ENCODE measurements at places on chromosomes 1 and 21.

DNA sequence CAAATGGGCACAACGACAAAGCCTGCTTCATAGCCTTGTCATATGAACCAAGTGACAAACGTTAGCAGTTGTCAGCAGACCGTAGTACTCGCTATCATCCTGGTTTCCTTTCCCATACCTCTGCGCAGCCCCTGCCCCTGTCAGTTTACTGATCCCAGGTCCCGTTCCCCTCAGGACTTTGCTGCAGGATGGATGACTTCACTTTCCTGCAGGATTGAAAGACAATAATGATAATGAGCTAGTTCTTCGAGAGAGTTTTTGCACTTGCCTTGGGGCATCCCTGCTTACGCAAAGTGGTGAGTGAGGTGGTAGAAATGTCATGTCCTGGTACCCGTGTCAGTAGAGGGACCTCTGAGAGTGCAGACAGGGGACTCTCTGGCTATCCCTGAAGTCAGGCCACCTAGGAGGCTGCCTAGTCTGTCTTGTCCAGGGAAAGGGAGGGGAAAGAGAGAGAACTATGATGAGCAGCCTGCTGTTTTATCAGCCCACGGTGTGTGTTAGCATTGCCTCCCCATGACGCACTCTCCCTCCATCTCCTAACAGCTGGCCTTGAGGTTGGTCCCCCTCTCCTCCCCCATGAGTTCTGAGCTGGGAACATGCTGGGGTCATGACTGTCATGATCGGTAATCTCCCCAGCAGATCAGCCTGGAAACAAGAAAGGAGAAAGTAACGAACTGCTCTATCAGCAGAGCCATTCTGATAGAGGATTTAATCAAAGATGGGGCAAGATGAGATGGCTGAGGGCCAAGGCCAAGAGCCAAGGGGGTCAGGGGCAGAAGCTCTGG lies 53.7 kb downstream of the ELK4 start:
- DNase-seq = no peak

- no peak for DNase-seq
These were observed 22.3 kb upstream of the HSPA13 start for GRCh38 chr21:14405225-14405624.

DNA sequence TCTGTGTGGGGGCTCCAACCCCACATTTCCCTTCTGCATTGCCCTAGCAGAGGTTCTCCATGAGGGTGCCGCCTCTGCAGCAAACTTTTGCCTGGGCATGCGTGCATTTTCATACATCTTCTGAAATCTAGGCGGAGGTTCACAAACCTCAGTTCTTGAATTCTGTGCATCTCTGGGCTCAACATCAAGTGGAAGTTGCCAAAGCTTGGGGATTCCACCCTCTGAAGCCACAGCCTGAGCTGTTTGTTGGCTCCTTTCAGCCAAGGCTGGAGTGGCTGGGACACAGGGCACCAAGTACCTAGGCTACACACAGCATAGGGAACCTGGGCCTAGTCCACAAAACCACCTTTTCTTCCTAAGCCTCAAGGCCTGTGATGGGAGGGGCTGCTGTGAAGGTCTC lies 235.3 kb downstream of the PDE4B start:
- DNase-seq = no peak

DNA sequence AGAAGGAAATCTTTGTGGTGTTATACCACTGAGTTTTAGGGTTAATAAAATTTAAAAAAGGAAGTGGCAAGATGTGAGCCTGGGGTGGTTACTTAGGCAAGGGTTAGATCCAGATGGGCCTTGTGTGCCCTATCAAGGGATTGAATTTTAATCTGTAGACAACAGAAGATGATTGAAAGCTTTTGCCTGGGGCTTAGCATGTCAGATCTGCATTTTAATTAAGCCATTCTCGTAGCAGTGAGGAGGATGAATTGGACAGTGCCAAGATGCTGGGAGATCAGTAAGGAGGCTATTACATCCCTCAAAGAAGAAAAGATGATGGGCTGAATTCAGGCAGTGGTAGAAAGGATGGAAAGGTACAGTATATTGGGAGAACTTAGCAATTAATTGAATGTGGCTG lies 42.3 kb downstream of the HMGB4 start:
- DNase-seq = no peak

DNA sequence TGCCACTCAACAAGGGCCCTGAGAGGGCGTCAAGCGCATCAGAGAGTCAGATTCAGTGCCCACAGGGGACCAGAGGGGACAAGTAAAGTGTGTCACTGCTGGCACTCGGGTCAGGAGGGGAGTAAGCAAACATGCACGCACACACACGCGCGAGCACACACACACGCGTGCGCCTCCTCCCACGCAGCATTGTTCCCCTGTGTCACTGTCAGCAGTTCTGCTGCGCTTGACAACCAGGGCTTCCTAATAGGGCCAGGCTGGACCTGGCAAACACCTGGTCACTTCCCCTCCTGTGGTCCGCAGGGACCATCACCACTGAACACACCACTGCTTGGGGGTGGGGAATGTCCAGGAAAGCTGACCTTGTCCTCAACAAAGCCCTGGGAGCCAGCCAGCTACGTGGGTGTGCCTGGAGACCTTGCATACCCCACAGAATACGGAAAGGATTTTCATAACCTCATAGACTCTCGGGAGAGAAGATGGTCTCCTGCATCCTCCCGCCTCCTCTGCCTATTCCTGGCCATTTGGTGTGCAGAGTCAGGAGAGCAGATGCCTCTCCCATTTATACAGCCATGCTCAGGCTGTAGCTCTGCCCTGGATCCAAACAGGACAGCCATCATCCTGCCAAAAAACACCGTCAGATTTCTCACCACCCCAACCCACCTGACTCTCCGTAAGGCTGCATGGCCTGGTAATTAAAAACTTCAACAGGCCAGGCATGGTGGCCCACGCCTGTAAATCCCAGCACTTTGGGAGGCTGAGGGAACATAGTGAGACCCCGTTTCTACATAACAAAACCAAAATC lies 73.2 kb downstream of the SSBP3 start:
- no peak for DNase-seq

DNA sequence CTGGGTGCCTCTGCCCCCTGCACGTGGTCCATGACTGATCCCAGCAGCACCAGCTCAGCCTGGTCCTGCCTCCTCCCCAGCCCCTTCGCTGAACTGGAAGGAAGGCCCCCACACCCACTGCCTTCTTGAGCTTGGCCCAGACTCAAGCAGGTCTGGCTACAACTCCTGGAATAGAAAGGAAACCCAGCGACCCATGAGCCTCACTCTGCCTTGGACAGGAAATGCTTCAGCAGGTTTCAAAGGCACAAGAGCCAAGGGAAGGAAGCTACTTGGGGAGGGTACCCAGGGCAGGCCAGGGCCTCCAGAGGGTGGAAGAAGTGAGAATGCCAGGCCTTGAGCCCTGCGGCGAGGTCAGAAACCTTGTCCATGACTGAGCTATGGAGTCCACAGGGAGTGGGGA lies 35.9 kb upstream of the RD3 start:
- no peak for DNase-seq

DNA sequence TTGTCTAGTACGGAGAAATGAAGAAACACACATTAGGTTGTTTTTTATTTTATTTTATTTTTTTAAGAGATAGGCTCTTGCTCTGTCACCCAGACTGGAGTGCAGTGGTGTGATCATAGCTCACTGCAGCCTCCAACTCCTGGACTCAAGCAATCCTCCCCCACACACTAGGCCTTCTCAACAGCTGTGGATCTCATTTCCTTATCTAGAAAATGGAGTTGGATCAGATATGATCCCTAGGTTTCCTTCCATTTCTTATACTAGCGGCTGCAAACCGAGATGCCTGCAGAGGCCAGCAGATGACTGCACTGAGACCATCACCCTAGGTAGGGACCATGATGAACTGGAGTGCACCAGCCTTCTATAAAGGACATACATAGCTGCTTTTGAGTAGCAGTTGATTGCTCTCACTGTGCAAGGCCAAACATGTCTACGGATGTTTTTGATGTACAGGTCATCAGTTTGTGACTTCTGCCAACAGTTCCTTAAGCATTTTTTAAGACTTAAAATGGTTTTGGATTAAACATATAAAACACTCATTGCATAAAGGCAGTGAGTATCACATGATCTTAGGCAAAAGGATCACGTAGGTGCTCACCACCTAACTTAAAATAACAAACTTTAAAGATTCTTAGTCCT lies 11.4 kb upstream of the KLHL12 start:
- DNase-seq = no peak

DNA sequence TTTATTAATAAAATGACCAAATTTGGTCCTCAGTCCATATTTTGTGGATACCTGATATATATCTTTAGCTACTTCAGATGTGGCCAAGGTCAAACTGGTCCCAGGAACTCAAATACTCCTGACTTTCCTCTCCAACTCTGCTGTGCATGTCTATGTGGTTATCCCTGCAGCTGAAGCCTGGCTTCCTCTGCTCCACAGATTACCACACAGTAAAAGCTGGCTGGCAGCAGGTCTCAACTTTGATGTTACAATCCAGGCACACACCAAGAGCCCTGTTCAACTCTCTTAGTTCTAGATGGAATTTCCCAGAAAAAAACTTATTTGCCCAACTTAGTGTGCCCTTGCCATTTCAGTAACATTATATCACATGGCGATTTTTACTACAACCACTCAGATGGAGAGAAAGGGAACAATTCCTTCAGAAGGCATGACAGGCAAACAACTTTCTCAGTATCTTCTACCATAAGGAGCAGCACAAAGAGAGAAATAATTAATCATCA lies 479.5 kb downstream of the PLPP3 start:
- DNase-seq = no peak

DNA sequence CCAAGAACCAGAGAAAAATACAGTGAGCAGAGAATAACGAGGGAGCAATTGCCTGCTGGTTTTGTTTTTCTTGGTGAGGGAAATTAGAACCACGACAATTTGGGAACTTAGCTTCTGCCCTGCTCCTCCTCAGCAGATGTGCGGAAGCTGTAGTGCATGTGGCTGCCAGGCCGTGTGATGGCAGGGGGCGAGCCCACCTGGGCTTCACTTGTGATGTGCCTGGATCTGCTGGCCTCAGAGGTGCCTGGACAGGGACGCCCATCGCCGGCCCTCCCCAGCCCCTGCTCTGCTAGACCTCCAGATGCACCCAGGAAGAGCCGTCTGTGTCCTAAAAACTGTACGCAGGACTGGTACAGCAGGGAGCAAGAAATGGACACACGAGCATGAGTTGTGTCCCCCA lies 28.5 kb upstream of the C1orf174 start:
- DNase-seq = no peak

- no peak for DNase-seq
These were observed 125.0 kb downstream of the GPR52 start for GRCh38 chr1:174572771-174573170.

- DNase-seq = no peak
These were observed 5.0 kb upstream of the NADK start for GRCh38 chr1:1783320-1783719.

DNA sequence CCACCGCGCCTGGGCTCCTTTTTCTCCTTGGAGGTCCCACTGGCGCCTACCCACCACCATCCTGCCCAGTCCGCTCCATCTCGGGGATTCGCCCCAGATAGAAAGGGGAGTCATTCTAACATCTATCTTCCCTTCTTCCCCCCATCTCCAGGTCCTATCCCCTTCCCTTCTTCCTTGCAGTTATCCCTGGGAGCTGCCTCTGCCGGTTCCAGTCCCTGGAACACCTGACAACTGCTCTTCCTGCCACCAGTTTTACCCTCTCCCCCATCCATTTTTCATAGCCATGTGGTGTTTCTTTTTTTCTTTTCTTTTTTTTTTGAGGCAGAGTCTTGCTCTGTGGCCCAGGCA lies 12.0 kb upstream of the COL16A1 start:
- no peak for DNase-seq

DNA sequence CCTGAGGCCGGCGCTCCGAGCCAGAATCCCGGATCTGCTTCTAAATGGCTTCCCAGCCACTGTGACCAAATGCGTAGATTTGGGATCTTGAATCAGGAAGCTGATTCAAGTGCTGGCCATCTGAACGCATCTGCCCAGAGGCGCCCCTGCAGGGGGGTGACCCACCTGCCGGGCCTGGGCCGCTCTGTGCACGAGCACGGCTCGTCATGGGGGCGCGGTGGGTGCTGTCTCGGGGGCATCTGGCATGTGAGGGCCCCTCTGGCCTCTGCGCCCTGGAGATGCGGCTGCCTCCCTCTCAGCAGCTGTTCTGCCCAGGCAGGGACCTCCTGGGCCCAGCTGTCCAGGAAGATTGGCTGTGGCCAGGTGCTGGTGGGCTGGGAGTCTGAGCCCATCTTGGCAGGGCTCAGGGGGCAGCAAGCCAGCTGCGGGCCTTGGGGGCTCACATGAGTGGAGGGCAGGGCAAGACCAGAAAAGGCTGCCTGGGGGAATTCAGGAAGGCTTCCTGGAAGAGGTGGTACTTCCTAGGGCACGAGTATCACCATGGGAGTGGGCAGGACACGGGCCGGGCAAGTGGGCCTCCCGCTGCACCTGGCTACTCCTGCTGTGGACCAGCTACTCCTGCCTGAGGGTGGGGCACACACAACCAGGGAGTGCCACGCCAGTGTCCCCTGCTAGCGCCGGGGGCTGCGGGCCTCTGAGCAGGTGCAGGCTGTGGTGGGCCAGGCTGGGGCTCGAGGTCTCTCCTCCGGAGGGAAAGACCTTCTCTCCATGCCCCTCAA lies 25.1 kb downstream of the PLCH2 start:
- DNase-seq = no peak

DNA sequence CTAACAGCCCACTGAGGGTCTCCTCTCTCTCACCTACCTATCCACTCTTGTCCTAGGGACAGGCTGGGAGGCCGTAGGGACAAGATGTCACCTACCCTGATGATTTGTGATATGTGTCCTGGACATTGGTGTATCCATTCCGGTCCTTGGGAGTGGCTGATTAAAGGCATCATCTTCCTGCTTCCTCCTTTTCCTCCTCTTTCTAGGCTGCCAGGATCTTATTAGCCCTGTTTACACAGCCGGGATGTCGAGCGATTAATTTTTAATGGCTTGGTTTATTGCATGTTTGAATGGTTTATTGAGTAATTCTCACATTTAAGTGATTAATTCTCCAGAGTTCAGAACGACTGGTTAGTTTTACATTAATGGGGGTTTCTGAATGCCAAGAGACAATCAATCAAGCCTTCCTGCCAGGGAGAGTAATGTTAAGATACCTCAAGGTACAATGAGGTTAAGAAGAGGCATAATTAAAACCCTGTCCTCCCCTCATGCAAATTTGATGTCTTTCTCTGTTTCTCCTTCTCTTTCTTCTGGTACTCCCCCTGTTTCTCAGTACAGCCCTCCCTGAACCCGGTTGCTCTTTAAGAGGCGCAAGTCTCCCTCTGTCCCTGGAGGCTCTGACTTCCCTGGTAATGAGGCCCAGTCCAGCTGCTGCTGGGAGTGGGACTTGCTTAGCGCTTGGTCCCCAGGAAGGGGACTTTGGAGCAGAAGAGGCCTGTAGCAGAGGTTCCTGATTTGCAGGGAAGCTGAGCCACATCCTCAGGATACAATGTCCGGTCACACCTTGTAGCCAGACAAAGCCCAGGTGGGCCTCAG lies 50.9 kb downstream of the ACTL8 start:
- DNase-seq = no peak

Data from renal cortical epithelial cell (primary cell).